ENCODE measurements at places on chromosomes 1 and 21.

DNA sequence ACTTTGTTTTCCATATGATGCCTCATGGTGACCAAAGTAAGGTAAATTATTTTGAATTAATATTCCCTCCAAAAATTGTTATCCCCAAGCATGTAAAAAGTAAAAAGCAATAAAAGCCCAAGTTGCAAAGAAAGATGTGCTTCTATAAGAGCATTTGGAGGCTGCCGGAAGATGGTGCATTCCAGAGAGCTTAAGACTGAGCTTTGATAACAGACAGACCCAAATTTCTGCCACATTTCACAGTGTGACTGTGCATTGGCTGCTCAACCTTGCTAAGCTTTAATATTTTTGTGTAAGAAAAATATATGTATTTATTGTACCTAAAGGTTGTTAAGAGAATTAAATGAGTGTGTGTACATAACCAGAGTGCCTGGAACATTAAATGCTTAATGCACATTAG, 67.9 kb downstream of the CYYR1 start:
- no peak for DNase-seq

- DNase-seq = no peak
These were observed 9.1 kb downstream of the PLOD1 start for GRCh38 chr1:11943619-11944018.

DNA sequence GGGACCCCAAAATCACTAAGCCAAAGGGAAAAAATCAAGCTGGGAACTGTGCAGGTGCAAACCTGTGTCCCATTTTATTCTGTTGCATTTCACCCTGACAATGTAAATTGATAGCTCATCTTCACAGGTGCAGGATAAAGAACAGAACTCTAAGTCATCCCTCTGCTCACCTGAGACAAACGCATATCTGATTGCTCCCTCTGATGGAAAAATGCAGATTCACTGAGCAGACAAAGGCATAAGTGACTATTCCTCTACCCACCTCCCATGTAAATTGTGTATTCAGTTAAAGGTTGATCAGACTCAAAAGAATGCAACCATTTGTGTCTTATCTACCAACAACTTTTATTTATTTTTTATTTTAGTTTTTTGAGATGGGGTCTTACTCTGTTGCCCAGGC, 644.2 kb downstream of the PTPRU start:
- no peak for DNase-seq

DNA sequence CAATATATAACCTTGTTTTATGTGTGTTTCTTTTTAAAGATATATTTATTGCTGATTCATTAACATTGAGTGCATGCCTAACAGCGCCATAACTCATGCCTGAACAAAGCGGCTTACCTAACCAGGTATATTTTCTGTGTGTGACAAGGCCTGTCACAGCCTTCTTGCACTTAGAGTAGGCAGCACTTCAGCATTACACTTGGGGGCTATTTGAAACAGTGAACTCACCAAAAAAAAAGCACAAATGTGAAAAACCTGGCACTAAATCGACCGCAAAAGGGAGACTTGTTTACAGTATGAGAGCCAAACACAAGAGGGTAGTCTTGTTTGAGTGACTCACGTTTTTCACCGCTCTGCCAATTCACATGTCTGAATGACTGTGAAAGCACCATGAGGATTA, 111.7 kb downstream of the DISP1 start:
- DNase-seq = no peak

GRCh38 chr1:53614231-53615021, 124.5 kb downstream of the GLIS1 start:
- DNase-seq = no peak

- DNase-seq = no peak
These were observed 8.4 kb downstream of the KRTAP15-1 start for GRCh38 chr21:30448514-30448913.

DNA sequence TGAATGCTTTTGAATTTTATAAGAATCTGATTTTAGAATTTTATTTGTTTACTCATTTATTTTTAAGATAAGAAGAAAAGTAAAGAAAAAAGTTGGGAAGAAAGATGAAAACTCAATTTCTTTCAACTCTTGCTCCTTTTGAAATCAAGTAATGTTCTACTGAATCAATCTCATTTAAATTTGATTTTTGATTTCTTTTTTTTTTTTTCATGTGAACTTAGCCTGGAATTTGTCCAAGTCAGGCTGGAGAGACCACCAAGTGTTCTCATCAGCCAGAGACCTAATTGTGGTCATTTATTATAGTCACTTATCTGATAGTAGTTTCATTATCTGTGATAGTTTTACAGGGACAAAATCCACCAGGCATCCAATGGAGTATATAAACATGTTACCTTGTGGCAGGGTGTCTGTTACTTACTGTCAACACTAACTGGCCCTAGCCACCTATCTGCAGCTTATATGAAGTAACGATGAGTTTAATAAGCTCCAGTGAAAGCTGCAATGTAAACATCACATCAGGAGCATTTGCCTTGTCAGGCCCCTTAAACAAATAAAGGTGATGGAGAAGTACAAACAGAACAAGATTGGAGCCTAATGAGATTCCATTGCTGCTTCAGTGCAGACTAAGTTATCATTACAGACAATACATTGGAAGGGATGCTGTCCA, 39.2 kb downstream of the HLX start:
- DNase-seq = no peak

- DNase-seq = peak; percentile 70
These were observed at the start of gene GSTM2 for GRCh38 chr1:109667452-109668122. GSTM2 (plus strand) TSS chr1:109668057; CDS start chr1:109668116, 59 bp downstream.

- no peak for DNase-seq
These were observed 35.4 kb downstream of the KIAA1614 start for GRCh38 chr1:180947901-180948640.

DNA sequence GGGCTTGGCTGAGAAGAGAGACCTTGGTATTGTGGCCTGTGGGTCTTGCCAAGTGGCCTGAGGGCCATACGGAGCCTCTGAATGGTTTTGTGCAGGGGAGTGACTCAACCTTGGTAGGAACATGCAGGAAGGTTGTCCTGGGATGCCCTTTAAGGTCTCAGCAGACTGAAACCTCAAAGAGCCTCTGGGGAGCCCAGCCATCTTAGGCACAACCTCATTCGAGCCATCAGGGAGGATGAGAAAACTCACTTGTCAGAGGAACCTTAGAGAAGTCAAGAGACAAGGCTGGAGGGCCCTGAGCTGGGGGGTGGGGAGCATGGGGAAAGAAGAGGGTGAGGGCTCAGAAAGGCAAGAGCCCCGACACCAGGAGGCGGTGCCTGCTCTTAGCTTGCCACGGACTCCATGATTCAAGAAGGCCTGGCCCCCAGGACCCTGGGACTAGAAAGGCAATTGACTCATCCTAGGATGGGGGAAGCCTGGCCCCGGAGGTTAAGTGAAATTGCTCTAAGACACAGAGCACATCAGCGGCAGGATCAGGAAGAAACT, 13.0 kb downstream of the IFI6 start:
- DNase-seq = no peak

- DNase-seq = no peak
These were observed 180.8 kb upstream of the KCNK2 start for GRCh38 chr1:214901718-214902117.

DNA sequence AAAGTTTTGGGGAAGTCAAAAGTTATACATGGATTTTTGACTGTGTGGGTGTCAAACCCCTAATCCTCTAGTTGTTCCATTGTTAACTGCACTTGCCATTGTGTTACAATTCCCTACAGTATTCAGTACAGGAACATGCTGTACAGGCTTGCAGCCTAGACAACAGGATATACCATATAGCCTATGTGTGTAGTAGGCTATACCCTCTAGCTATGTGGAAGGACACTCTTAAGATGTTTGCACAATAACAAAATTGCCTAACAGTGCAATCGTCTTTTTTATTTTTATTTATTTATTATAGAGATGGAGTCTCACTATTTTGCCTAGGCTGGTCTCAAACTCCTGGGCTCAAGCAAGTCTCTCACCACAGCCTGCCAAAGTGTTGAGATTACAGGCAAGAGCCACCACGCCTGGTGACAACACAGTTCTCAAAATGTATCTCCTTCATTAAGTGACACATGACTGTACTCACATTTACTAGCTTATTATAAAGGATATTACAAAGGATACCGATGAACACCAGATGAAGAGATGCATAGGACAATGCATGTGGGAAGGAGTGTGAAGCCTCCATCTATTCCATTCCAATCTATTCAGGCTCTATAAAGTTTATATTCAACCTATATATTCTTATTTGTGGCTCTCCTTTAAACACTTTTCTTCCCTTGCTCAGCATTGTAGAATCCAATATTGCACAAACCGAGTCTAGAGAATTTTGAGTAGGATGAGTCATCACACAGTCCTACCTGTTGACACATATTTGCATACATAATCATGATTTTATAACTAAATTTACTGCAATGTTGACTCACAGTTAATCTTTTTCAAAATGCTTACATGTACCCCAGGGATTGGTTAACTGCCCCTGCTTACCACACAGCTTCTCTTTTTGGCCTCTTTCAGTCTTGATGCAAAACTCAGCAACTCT, 28.4 kb upstream of the CEP350 start:
- no peak for DNase-seq

GRCh38 chr1:17565461-17566252, 26.2 kb downstream of the ARHGEF10L start:
- DNase-seq = no peak

DNA sequence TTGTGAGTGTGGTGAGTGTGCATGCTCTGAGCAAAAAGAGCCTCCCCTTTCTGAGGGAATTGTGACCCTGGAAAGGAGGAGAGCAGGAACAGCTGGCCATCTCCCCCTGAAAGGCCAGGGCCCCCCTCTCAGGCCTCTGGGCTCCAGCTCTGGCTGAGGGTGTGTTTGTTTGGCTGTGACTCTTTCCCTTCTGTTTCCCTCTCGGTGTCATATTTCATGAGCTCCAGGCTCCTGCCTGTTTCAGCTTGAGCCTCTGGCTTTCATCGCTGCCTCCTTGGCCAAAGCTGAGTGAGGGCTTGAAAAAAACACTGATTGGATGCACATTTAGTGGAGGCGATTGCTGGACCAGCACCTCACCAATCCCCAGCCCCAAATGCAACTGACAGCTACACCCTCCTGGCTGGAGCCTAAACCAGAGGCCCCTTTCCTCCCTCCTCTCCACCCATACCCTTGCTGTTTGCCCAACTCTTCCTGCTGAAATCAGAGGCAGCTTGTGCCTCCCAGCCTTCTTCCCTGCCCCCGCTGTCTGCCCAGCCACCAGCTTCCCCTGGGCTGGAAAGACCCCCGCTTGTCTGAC, 64.1 kb downstream of the DDR2 start:
- DNase-seq = no peak

DNA sequence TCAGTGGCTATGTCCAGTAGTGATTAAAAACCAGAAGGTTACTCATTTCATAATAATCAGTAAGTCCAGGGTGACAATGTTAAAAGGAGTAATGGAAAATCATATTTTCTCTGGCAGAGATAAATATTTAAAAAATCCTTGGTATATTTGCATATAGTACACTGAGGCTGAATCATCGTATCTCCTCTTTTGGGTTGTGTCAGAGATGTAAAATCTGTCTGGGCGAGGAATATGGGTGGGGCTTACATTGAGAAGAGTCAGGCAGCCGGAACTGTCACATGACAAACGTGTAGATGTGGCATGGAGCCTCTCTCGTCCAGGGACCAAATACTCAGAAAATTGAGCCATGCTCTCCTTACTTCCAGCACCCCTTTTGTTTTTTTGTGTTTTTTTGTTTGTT, 120.9 kb downstream of the FMN2 start:
- DNase-seq = no peak

GRCh38 chr1:247456021-247456420, 1.9 kb downstream of the OR2B11 start:
- no peak for DNase-seq

GRCh38 chr1:47323599-47324031, 9.7 kb upstream of the STIL start:
- no peak for DNase-seq

- DNase-seq = no peak
These were observed 124.3 kb downstream of the ETS2 start for GRCh38 chr21:38930066-38930465.

DNA sequence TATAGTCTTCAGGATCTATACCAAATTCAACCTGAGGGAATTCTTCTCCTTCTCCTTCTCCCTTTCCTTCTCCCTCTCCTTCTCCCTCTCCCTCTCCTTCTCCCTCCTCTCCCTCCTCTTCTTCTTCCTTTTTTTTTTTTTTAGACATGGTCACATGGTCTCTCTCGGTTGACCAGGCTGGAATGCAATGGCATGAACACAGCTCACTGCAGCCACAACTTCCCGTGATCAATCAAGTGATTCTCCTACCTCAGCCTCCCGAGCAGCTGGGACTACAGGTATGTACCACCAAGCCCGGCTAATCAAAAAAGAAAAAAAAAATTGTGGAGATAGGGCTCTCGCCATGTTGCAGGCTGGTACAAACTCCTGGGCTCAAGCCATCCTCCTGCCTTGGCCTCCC, 51.5 kb downstream of the DNAI4 start:
- DNase-seq = no peak

DNA sequence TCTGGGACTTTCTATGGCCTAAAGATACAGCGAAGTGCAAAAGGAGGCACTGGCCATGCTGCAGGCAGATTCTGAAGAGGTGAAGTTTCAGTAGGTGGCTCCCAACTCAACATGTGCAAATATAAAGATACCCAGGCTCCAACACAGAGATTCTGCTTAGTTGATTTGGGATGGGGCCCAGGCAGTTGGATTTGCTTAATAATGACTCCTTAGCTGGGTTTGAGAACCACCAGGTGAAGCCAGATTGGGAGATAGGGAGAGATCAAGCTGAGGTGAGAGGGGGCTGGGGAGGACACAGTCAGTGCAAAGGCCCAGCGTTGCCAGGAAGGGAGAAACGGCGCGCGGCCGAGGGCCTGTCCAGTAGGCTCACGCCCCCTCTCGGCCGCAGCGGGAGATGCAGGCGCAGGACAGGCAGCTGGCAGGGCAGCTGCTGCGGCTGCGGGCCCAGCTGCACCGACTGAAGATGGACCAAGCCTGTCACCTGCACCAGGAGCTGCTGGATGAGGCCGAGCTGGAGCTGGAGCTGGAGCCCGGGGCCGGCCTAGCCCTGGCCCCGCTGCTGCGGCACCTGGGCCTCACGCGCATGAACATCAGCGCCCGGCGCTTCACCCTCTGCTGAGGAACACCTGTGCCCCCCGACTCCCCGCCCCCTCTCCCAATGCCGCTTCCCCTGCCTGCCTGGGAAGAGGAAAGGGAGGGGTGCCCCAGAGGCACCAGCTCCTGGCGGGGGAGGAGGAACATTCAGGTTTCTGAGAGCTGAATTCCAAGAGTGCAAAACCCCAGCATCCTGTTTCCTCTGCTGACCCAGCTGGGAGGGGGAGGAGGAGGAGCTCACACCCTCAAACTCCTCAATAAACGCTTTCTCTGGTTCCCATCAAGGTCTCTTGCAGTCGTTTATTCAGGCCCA, 1.2 kb downstream of the FAM167B start:
- peak; percentile 47 for DNase-seq

DNA sequence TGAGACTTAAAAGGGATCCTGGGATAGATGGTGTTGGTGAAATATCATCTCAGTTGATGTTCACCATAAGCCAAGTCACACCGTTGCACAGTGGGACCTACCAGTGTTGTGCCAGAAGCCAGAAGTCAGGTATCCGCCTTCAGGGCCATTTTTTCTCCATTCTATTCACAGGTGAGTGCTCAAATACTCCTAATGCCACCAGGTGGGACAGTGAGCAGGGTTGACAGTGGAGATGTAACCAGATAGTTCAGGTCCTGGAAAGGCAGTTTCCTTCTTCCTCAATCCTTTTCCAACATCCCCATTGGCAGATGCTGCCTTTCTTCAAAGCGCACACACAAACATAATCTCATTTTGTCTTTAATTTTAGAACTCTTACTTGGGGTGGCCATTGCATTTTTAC, 11.6 kb downstream of the CD160 start:
- DNase-seq = no peak

GRCh38 chr1:204828352-204828850, 42.3 kb upstream of the NFASC start:
- DNase-seq = no peak

All from stimulated activated CD4-positive, alpha-beta T cell treated with anti-CD3 and anti-CD28 coated beads, Interleukin-1b, Interleukin-23, amount 100 ng/mL, for 1 hour (primary cell).